ENCODE measurements at places on chromosomes 16 and 17. TPM values are rescaled to one million over a fixed set of nuclear protein-coding genes. Genes with fewer than 3 reads are reported as not detected.

Gene CES4A
- 13.6 TPM for total RNA-seq

Gene MMP25
- 0.10 TPM for total RNA-seq

DNA sequence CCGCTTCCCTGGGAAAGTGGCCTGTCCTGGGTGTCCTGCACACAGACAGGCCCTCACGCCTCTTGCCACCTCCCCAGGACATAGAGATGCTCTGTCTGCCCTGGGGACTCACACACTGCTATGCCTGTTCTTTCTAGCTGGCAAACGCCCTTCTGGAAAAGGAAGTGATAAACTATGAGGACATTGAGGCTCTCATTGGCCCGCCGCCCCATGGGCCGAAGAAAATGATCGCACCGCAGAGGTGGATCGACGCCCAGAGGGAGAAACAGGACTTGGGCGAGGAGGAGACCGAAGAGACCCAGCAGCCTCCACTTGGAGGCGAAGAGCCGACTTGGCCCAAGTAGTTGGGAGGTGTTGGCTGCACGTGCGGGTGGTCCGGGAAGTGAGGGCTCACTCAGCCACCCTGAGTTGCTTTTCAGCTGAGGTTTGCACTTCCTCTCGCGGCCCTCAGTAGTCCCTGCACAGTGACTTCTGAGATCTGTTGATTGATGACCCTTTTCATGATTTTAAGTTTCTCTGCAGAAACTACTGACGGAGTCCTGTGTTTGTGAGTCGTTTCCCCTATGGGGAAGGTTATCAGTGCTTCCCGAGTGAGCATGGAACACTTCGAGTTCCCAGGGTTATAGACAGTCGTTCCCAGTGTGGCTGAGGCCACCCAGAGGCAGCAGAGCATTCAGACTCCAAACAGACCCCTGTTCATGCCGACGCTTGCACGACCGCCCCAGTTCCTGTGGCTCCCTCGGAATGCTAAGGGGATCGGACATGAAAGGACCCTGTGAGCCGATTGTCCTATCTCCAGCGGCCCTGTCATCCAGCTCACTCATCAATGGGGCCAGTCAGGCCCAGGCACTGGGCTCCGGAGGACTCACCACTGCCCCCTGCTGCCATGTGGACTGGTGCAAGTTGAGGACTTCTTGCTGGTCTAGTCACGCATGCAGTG is 3.5 kb upstream of the RPL13 start:
- peak; percentile 51 for DNase-seq

Gene AGRP
- total RNA-seq: not detected

- no peak for DNase-seq
These were observed 34.4 kb upstream of the GAN start for GRCh38 chr16:81280393-81280792.

Gene RUNDC3A
- 3.8 TPM for total RNA-seq

GRCh38 chr17:58268774-58269556 is 11.8 kb downstream of the MPO start:
- DNase-seq: no peak

Gene FLII
- total RNA-seq: 451 TPM

GRCh38 chr17:2906901-2907300 is 110.7 kb downstream of the RAP1GAP2 start:
- peak; percentile 28 for DNase-seq

Gene HBA2
- not detected for total RNA-seq

DNA sequence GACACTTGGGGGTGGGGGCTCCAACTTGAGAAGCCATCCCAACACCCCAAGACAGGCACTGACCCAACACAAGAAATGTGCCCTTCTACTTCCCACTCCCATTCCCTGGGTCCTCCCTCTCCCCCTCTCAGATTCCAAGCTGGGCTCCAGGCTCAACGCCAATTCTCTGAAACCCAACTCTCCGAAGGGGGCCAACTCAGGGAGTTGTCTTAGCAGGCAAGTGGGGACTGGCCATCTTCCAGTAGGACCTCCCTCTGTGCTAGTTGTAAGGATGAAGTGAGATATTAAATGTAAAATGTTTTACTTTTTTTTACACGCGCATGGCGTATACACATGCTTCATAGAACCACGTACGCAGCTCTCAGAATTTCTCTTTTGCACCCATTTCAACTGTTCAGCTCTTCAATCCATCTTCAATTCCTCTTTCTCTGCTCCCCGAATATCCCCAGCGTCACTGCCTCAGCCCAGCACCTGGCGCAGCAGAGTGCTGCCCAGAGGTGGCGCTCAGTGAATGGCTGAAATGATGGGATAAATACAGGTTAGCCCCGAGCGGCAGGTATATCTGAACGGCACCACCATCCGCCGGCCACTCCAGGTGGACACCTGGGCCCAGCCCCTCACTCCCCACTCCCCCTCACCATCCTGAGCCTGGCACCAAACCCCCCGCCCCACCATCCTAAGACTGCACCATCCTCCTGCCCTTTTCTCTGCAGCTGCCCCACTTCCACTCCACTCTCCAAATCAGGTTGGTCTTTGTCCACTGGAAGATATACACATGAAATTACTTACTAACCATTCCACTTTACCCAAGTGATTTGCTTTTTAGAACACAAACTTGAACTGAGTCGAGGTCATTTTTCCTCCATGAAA is 43.9 kb upstream of the TNRC6C start:
- no peak for DNase-seq

GRCh38 chr16:2821487-2822157 is 4.6 kb downstream of the PRSS21 start:
- DNase-seq: peak; percentile 7

Gene CACNG1
- total RNA-seq: not detected

GRCh38 chr17:77440560-77440981 is 299.8 kb downstream of the SEC14L1 start:
- no peak for DNase-seq

Gene KRTAP2-1
- total RNA-seq: not detected

DNA sequence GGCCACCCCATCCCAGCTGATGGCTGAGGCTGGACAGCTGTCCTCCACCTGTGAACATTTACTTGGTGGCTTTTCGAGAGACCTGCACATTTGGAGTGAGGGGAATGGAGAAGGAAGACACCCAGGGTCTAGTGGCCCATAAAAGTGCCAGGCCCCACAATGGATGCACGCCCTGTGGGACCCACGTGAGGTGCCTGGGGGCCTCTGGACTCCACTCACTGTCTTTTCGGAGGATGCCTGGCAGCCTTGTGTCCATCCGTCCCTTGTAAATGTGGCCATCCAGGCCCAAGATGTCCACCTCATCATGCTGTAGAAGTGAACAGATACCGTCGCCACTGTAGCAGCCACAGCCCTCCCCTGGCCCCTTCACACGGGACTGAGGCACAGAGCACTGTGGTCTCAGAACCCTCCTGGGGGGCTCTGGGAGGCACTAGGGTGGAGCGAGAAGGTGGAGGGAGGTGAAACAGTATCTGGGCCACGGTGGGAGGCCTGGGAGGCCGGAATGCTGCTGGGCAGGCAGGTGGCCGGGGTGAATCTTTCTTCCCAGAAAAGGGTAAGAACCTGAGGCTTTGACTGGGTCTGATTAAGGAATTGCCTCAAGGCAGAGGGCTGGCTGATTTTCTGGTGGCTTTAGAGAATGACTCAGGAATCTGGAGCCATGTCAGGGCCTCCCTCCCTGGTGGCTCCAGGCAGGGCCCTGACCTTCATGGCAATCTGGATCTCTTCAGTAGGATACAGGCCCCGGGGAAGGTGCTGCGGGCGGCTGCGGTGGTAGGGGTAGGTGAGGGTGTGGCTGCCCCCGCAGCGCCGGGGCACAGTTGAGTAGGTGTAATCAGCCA is 11.5 kb downstream of the UBALD2 start:
- peak; percentile 57 for DNase-seq

Gene EVPL
- 14.4 TPM for total RNA-seq

Gene CIBAR2
- total RNA-seq: not detected

GRCh38 chr16:78507576-78507975 is 408.1 kb downstream of the WWOX start:
- DNase-seq: no peak

Gene SPIRE2
- total RNA-seq: 1.4 TPM

Gene UQCRC2
- 268 TPM for total RNA-seq

DNA sequence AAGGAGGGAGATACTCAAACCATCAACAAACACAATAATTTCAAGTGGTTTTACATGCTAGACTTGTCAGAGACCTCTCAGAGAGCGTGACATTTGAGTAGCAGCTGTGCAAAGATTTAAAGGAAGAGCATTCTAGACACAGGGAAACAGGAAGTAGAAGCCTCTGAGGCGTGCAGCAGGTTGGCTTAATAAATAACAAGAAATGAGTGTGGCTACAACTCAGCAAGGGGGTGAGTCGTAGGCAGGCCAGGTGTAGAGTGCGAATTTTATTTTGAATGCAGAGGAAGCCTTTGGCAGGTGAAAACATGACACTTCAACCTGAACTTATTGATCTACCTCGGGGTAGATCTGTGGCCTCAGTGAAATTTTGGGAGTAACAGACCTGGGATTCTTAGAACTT is 73.2 kb upstream of the MRTFB start:
- DNase-seq: peak; percentile 93

Gene ABCC11
- total RNA-seq: 0.05 TPM

DNA sequence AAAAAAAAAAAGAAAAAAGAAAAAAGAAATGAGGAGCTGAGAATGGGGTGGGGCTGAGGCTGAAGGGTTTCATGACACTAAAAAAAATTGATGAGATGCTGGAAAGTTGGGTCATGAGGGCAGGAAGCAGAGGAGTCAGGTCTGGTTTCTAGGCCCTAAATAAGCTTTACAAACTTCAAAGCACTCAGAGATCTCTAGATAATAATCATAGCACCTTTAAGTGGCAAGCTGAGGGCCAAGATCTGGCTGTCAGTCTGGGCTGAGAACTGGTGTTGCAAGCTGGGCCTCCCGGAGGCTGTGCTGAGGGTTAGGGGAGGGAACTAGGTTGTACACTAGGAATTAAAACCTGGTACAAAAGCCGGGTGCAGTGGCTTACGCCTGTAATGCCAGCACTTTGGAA is 6.4 kb downstream of the ZNF764 start:
- DNase-seq: no peak

GRCh38 chr17:6461792-6462524 is 17.7 kb downstream of the PIMREG start:
- DNase-seq: no peak

DNA sequence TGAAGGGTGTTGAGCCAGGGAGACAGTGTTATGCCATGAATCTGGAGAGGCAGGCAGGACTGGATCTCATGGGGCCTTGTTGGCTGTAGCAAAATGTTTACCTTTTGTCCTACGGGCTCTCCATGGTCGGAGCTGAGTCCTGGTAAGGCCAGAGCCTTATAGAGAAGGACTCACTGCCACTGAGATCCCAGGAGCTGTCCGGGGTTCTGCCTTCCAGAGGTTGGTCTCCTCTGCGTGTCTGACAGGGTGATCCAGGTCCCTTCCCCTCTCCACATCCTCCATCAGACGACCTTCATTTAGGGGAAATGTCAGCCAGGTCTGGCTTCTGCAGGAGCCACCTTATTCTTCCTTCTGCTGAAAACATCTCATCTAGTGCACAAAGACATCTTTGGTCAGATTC is 285.2 kb upstream of the N4BP1 start:
- DNase-seq: no peak

- no peak for DNase-seq
These were observed 17.1 kb downstream of the PSKH1 start for GRCh38 chr16:67910158-67910557.

Gene CCL11
- not detected for total RNA-seq

DNA sequence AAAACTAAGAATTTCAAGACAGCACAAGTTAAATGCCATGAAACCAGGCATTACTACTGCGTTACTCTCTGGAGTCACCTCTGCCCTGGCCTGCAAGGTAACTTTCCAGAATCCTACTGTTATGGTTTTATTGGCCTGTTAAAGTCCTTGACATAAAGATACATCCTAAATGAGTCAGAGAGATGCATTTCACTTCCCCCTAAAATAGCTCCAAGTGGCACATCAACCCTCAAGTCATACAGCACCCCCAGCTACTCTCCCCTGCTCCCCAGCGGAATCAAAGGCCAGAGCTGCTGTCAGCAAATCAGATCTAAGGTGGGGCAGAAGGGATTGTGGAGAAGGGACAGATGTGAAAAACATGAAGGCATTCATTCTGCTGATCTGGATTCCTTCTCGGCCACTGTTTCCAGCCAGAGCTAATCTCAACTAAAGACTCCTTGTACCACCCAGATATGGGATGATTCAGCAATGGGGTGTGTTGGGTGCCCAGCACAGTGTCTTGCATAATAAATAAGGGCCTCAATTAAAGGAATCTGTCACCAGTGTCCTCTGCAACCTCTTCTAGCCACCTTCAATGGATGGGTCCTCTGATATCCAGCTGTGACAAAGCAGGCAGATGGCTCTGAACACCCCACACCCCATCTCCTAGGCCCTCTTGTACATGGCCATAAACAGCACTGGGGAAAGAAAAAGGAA is 8.5 kb upstream of the CCL1 start:
- no peak for DNase-seq

DNA sequence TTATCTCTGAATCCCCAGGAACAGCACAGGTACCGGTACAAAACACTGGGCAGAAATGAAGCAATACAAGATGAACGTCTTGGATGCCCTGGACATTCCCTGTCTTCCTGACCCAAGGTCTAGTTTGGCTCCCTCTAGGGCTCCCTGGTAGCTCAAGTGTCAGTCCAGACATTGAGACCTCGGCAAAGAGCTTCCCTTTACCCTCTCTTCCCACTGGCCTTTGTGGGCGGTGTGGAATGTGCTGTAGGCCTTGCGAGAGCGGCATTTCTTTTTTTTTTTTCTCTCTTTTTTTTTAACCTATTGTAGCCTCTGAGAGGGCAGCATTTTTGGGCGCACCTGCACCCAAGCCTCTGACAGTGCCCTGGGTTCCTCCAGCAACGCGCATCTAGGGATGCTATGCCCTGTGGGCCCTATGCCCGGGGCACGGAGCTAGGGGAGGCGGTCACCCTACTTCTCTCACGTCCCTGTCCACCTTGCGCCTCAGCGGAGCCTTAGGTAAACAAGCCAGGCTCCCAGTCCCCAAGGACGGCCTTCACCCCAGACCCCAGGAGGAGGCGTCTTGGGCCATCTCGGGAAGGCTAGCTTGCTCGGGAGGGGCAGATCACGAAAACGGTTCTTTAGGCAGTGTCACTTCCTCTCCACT is 1.2 kb upstream of the NFATC3 start:
- DNase-seq: no peak

DNA sequence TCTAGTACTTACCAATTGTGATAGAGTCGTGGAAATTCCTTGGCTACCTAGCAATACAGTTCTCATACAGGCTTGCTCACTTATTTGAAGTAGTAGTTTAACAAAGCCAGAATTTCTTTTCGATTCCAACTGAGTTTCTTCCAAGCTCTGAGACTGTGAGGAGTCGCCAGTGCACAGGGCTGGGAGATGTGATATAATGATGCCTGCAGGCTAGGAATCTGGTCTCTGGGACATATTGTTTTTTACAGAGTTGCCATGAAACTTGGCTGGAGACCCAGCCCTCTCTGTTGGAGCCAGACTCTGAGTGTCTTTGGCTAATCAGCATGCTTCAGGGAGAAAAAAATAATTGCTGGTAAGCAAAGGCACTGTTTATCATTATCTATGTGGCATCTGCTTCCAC is 698.8 kb upstream of the GOT2 start:
- no peak for DNase-seq

Gene SECTM1
- 7.8 TPM for total RNA-seq

DNA sequence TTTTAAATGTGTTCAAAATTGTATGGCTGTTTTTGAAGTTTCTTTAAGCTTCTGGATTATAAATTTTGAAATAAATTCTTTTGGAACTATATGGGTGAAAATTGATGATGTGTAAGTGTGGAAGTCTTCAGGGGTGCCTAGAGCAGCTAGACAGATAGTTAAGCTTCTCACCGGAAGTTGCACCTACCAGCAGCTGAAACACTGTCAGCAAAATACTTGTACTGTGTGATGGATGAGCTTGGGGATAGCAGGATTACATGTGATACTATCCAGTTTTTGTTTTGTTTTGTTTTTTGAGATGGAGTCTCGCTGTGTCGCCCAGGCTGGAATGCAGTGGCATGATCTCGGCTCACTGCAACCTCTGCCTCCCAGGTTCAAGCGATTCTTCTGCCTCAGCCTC is 19.7 kb downstream of the RBL2 start:
- no peak for DNase-seq
